NCI-H774 (cell line): ENCODE measurements at places on chromosomes 2 and 18.

DNA sequence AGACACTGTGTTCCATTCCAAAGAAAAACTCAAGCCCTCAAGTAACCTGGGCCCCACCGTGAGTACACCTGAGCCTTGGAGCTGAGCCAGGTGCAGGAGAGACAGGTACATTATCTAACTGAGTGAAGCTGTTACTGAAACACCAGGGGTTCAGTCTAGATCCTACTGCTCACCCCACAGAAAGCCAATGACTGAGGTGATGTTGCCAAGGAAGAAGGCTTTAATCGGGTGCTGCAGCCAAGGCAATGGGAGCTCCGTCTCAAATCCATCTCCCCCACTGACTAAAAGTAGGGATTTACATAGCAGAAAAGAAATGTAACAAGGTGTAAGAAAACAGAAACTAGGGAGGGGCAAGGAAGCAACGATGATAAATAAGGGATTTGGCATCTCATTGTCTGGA, 15.2 kb upstream of the SLC14A1 start:
- DNase-seq = no peak

GRCh38 chr2:70258532-70258875, 567 bp downstream of the PCYOX1 start:
- DNase-seq = no peak

DNA sequence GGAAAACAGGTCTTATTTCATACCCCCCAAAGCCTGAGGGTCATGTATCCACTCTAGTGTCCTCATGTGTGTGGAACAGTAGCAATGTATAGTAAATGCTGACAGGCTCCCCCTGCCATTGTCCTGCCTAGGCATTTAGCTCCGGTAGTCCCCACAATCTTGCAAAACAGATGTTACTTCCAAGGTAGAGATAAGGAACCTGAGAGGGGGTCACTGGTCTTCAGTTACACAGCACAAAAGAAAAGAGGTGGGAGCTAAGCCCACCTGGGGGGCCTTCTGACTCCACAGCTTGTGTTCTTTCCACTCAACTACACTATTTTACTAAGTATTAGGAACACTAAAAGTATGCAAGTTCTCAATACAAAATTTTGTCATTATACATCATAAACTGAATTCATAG, 17.4 kb upstream of the FECH start:
- DNase-seq = no peak

DNA sequence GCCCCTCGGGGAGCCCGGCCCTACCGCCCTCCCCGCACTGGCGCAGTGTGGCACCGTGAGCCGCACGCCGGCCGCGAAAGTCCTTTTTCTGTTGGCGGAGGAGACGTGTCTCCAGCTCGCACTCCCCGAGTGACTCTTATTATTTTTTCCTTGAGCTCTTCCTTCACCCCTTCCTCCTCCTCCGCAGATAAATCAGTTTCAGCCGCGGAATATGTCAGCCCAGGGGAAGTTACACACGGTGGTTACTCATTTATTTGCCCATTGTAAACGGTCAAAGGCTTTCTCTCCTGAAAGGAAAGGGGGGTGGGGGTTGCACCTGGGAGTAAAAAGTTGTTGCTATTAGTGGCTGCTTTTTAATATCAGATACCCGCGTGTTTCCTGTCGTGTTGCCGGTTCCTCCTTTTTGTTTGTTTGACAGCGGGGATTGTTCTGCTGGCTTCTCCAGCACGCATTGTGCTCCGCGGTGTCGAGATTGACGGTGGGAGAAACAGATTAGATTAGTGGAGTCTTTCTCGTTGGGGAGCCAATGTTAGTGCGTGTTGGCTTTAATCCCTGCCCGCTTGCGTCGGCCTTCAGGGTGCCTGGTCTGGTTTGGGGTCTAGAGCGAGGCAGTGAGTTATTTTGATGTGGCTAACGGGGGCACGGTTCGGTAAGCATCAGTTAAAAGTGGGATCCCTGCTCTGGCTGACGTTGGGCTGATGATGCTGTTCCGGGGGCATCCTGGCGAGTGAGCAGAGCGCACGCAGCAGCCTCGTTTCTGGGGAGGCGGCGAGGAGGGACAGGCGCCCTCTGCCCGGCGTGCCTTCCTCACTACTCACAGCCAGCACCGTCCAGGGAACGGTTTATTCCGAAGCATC, 1.6 kb downstream of the CRIM1 start:
- no peak for DNase-seq
